Activated T-cell treated with anti-CD3 and anti-CD28 coated beads, Interleukin-2, amount 50 U/mL, for 4 hours (primary cell): ENCODE measurements at places on chromosomes 5 and 9. TPM values are rescaled to one million over a fixed set of nuclear protein-coding genes. Genes with fewer than 3 reads are reported as not detected.

- DNase-seq: no peak
These were observed 36.4 kb downstream of the PWWP2A start for GRCh38 chr5:160082614-160083500.

- DNase-seq: no peak
These were observed 28.2 kb downstream of the YIPF5 start for GRCh38 chr5:144142139-144142823.

CAMK2A gene
- total RNA-seq: not detected

ARHGEF28 gene
- 0.23 TPM for total RNA-seq

DNA sequence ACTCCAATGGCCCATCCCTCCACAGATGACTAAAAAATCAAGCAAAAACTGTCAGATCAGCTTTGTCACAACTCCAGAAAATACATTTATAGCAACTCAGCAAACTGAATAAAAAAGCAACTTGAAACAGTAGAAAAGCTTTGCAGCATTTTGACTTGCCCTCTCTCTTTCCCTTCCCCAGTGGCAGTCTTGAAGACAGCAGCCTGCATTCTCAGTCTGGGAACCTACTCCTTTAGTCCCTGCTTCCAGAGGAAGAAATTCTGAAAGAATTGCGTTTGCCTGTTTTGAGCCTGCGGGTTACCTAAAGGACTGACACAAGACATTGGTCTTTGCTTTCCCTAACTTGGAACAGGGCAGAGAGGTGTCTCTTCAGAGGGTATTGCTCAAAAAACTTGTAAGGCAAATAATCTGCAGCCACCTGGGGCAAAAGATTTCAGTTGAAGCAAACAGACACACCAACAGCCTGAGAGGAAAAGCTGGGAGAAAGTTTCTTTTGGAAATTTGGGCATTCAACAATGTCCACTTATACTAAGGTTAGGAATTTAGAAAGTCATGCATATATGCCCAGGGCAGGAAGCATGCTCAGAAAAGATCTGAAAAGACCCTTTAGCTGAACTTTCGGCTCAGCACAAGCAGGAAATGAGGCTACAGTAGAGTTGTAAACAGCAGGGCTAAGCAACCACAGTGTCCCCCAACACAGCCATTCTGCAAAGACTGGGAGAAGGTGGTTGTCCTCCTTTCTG is 15.2 kb upstream of the SLC35D2 start:
- DNase-seq: no peak

ALDH1A1 gene
- total RNA-seq: 0.22 TPM

DNA sequence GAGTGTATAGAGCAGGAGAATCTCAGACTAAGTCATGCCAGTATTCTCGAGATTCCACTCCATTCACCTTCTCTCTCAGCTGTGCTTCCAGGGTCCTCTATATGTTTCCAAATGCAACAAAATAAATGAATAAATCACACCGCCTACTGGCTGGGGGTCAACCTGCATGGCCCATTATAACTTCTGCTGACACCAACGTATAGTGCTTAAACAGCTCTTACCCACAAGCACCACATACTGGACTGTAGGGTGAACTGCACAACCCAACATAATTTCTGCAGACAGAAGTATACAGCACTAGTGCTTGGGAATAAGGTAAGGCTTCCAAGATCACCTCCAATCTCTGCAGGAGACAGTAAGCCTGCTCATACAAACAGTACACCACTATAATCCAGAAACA is 33.1 kb upstream of the HTR4 start:
- no peak for DNase-seq

DNA sequence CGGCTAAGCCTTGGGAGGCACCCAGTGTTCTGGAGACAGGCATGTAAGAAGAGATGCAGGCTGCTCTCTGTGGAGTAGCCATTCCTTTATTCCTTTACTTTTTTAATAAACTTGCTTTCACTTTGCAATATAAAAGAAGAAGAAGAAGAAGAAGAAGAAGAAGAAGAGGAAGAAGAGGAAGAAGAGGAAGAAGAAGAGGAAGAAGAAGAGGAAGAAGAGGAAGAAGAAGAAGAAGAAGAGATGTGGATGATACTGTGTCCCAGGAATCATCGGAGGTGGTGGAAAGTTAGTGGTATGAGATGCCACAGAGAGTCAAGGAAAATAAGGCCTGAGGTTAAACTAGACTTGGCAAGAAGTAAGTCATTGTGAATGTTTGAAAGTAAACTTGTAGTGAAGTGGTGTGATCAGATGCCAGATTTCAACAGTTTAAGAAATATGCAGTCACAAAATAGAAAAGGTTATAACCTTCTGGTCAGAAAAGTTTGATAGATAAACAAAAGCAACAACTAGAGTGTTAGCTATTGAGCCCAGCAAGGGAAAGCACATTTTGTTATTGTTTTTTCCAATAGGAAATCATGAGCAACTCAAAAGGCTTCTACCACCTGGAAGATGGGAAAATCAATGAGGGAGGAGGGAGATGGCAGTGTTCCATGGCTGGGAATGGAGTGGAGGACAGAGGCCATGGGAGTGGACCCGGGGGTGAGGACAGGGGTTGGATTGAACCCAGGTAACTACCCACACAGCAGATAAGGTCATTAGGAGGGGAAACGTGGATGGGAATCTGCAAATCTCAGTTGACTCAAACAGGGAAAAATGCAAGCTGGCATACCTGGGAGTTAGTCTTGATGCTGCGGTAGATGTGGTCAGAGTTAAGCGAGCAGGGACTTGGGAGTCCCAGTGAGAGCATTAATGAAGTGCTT is 16.8 kb downstream of the AOPEP start:
- no peak for DNase-seq
